Stimulated activated CD8-positive, alpha-beta memory T cell treated with anti-CD3 and anti-CD28 coated beads, Interleukin-7, amount 100 ng/mL, for 4 hours (primary cell): ENCODE measurements at places on chromosomes 5 and 9.

GRCh38 chr9:110828264-110828663 lies 159.7 kb downstream of the MUSK start:
- DNase-seq, result no peak

DNA sequence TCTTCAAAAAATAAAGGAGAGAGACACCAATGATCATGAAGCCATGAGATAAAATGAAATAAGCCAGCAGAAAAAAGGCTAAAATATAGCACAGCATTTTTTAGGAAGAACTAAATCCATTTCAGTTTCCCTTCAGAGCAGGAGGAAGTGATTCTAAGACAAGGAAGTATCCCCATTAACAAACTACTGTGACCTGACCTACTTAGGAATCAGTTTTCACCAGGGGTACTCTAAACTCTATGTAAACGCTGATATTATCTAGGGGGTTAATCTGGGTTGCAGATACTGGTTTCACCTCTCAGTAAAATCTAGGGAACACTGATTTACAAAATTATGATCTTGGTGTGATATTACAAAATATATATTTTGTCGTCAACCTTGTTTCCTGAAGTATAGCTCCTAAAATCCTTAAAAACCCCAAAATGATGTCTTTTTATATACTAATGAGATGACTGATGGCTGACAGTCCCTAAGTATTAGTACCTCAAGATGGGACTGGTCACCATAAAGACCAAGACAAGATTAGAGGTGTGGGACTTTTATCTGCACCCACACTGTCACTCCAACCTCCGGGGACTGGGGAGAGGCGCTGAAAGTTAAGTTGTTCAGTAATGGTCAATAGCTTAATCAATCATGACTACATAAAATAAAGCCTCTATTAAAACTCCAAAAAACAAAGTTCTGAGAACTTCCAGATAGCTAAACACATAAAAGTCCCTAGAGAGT lies 2.9 kb upstream of the FNBP1 start:
- no peak for DNase-seq

DNA sequence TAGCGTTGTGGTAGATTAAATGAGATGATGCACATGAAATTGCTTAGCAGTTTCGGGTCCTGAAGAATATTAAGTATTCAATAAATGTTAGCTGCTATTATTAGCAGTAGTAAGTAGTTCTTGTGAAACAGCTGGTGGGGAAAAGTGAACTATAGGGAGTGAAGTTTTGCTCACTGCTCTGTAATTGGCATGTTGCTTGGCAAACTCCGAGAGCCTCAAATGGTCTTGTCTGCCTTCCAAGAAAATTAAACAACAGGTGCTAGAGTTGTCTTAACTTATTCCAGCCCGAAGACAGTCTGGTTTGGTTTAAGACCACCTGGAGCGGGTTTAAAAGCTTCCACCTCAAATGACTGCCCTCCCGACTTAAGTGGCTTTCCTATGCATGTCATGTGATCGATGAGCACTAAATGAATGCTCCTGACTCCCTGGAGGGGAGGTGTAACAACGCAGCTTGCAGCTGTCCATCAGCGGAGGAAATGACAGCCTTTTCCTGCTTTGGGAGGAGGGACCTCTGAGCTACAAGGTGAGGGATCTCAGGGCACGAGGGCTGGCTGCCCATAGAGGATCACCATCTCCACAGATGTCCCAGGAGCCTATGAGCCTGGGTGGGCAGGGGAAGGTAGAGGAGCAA lies 202.9 kb upstream of the PANK3 start:
- DNase-seq, result no peak

GRCh38 chr5:127891942-127892341 lies 188.8 kb downstream of the CCDC192 start:
- no peak for DNase-seq

GRCh38 chr5:74056789-74057164 lies 430.8 kb downstream of the ARHGEF28 start:
- no peak for DNase-seq

- DNase-seq, result no peak
Measured at GRCh38 chr9:97790542-97790941, 62.5 kb upstream of the FOXE1 start.

GRCh38 chr9:5389109-5389732 lies 48.5 kb downstream of the PLGRKT start:
- no peak for DNase-seq

- DNase-seq, result no peak
Measured at GRCh38 chr5:57718155-57718554, 235.5 kb upstream of the ACTBL2 start.

DNA sequence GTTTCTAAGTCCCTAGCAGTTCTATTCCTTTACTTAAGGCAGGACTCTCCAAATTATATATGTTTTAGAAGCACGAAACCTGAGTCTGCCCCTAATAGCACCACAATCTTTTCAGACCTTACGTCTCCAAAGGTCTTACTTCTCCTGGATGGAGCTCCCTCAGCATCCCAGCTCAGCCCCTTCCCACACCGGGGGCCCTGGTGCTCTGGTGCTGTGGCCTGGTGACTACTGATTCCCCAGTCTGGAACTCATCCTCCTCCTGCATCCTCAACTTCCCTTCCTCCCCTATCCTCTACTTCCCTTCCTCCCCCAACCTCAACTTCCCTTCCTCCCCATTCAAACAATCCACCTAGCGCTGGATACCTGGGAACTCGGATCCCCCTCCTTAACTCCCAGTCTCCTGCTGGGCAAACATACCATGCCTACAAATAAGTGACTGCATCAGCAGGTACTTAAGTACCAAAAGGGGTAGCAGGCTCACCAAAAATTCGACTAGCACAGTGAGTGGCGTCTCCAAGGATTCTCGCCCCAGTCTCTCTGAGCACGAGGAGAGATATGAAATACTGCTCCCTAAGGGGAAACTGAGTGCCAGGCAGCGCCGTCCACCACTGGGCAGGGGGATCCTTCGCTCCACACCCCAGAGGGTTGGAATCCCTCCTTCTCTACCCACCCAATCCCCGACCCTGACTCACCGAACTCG lies 831 bp downstream of the IGFBPL1 start:
- no peak for DNase-seq

- DNase-seq, result no peak
Measured at GRCh38 chr9:107886826-107887225, 397.3 kb upstream of the KLF4 start.

- DNase-seq, result no peak
Measured at GRCh38 chr5:3490957-3491507, 104.6 kb upstream of the IRX1 start.

DNA sequence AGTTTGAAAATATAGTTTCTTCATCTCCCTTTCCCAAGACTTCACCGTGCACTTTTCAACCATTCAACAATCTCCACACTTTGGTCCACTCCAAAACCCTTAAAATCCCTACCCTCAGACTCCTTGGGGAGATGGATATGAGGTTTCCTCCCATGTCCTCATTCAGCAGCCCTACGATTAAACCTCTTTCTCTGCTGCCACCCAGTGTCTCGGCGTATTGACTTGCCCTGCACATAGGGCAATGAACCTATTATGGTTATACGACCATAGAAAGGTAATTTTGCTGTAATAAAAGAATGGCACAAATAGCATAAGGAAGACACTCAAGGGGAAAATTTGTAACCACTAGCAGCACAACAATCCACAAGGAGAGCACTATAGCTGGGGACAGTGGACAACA lies 803.5 kb downstream of the TLE1 start:
- no peak for DNase-seq

GRCh38 chr5:129249886-129250285 lies 155.3 kb downstream of the ISOC1 start:
- DNase-seq, result no peak

DNA sequence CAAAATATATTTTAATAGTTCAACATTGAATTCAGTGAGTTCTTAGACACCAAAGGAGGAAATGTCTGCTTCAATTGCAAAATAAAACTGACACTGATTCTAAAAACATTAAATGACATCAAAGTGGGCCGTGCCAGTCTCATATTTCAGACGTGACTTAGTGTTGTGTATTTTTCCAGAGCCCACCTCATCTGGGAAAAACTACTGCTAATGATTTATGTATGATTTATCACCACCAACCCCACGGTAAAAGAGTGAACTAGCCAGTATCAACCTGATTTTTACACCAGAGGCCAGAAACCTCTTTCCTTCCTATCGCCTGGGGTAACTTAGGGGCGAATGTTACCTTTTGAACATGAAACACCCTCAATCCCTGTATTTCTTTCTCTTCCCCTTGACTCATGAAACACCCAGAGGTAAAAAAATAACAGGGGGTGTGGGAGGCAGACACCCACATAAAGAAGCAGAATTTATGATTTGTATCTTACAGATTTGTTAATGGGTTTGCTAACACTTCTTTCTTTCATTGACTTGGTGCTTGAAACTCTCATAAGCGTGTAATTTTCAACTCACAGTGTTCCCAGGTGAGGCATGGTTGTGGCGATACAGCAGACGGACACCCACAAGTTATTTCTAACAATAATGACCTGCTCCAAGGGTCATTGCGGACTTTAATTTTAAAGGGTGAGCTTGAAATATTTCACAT lies 56.4 kb upstream of the FANCC start:
- no peak for DNase-seq

- no peak for DNase-seq
Measured at GRCh38 chr5:44919560-44919959, 110.8 kb downstream of the MRPS30 start.

DNA sequence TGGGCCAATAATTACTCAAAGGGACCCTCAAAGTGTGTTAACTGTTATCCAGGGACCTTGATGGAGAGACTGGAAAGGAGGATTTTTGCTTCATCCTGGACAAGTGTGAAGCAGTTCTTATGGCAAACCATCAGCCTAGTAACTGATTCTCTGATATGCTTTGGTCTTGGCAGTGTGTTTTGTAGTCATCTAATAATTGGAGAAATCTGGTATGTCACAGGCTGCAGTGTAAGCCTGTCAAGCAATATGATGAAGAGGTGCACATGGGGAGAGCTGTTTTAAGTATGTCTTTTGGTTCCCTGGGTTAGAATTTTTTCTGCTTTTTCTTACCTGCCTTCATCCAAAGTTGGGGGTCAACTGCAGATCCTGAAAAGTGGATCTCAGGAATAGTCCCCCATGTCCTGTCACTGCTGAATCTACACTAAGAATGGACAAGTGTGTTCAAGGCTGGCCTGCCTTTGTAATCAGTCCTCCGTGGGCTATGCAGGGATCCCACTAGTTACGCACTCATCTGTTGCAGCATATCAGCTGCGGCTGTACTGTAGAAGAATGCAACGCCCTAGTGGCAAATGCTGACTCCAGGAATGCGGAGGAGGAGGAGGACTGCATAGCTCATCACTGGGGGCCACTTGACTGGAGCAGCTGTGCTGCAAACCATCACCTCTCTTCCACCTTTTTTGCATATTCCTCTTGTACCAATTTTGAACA lies 1.9 kb downstream of the SPTAN1 start:
- DNase-seq, result no peak

- DNase-seq, result no peak
Measured at GRCh38 chr9:9847750-9848149, 765.1 kb downstream of the PTPRD start.

DNA sequence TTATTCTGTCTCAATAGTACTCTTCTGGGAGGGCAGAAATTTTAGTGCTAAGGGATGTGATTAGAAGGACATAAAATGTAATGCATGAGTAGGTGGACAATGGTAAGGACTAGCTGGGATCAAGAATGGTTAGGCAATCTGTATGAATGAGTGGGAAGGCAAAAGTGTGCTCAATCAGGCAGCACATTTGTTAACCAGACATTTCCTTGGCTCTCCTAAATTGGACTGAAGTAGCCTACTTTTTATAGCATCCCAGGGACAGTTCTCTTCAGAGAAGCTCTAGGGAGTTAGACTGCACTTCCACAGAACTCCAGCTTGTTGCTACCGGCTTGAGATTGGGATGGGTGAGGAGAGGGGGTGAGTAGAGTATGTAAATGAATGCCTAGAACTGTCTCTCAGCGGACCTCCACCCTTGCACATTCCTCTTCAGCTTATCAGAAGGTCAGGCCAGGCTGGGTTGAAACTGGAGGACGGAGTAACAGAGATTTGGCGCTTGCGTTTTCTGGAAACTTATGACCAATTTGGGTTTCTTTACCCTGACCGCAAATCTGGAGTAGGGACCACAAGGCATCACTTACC lies 19.0 kb upstream of the ARL14EPL start:
- DNase-seq, result no peak

- no peak for DNase-seq
Measured at GRCh38 chr9:108473209-108474112, 382.3 kb downstream of the ACTL7B start.

DNA sequence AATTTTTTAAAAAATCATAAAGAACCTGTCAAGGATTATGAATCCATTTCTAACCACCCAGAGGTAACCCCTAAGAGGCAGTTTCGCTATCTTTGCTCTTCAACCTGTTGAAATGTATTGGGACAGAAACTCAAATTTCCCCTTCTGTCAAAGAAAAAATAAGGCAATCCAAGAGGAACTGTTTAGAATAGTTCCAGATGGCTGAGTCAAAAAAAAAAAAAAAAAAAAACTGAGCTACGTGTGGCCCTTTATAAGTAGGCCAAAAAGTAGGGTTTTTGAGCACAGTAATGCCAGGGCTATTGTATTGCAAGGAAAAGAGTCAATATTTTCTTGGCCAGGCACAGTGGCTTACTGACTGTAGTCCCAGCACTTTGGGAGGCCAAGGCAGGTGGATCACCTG lies 94.9 kb downstream of the RAD23B start:
- no peak for DNase-seq

DNA sequence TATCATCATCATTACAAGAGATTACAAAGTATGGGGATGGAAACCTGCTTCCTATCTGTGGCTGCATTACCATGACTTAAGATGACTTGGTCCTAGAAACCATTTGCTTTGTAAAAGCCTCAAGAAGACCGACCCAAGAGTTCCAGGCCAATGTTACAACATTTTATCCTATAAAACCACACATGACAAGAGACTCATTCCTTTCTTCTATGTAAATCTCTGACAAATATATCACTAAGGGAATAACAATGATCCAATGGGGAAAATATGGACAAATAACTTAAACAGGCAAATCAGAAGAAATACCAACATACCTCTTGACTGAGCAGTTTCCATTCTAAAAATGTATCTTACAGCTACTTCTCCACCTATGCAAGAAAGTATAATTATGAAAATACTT lies 44.3 kb upstream of the VPS13A start:
- no peak for DNase-seq

DNA sequence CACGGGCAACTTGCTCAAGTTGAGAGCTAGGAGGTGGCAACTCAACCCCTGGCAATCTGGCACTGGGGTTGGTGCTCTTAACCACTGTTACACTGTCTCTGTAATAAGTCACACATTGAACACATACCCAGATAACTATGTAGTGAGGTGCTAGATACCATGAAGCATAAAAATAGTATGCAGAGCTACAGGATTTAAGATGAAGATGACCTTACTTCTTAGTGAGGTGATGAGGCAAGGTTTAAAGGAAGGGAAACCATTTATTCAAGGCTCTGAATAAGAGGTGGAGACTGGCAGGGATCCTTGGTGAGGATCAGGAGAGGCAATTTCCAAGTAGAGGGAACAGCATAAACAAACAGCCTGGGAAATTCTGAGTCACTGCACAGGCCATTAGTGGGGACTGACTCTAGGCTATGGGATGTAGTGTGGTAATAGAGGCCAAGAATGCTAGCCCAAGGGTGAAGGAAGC lies 67.6 kb upstream of the NR3C1 start:
- no peak for DNase-seq
